CD4-positive, alpha-beta T cell treated with Interleukin-15 for 4 hours (primary cell): ENCODE measurements at places on chromosomes 13 and 19.

- DNase-seq: no peak
These were observed 22.3 kb upstream of the LAMP1 start for GRCh38 chr13:113274721-113275120.

- DNase-seq: no peak
These were observed 15.0 kb upstream of the CD22 start for GRCh38 chr19:35314031-35314430.

DNA sequence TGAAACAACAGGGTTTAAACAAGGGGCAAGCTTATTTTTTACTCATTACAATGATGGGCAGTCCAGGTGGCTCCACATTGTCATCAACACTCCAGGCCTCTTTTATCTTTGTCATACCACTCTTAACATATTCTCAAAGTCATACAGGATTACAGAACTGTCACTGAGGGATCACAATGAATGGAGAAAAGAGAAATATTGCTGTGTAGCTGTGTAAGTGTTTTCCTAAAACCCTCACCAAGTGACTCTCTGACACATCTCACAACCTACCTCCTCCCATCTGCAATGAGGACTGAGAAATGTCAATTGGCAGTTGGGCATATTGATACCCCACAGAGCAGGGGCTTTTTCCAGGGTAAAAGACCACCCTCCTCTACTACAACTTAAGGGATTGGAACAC, 562.1 kb downstream of the TBC1D4 start:
- no peak for DNase-seq

GRCh38 chr13:36074659-36075058, 56.5 kb downstream of the DCLK1 start:
- no peak for DNase-seq

GRCh38 chr19:17282488-17283125, 906 bp downstream of the ANKLE1 start:
- peak; percentile 76 for DNase-seq

DNA sequence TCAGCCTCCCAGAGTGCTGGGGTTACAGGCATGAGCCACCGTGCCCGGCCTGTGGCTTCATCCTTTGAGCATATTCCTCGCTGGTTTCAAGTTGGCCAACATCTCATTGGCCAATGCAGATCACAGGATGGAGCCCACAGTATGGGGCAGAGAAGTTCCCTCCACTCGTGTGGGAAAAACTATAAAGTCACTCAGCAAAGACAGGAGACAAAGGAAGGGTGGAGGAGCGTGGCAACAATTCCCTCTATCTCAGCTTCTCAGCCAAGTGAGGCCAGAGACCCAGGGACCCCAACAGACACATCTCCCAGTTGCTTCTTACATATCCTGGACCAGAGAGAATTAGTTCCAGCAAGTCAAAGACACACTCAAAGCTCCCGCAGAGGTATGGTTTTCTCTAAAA, 184.6 kb upstream of the SOX1 start:
- no peak for DNase-seq

DNA sequence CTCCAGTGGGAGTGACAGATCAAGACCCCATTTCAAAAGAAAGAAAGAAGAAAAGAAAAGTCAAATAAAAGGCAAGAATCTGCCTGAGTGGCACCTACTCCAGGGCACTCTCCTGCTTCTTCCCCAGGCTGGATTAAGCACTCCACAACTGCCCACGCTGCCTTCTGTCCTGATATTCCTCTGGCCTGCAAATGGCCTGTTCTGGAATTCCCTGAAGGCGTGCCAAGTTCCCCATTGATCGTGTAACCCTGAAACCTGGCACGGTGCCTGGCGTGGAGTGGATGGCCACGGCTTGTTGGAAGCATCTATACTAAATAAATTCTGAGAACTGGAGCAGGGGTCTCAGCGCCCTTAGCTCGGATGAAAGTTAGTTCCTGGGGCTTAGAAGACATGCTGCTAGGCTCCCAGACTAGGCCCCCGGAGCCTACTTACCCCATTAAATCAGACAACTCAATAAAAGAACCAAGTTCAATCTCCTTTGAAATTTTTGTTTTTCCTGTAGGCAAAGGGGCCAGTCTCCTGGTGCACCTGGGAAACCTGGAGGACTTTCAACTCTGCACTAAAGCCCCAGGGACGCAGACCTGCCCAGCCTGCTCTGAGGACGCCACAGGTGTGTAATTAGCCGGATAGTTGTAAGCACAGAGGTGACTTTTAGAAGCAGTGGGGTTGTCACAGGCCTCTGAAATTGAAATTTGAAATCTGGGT, 21.9 kb downstream of the ANKRD27 start:
- no peak for DNase-seq

GRCh38 chr13:25632166-25632888, 260.6 kb downstream of the ATP8A2 start:
- no peak for DNase-seq

DNA sequence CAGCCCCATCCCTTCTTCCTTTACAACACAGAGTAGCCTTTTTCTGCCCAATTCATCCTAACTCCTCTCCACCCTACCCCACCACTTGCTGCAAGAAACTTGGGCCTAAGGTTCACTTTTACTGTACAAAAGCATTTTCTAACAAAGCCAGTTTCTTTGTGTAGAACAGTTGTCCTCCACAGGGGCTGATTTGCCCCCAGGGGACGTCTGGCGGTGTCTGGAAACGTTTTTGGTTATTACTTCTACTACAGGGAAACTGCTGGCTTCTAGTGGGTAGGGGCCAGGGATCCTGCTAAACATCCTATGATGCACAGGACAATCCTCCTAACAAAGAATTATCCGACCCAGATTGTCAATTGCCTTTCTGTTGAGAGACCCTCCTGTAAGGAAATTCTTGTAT, 7.3 kb upstream of the LMO7 start:
- DNase-seq: no peak

- peak; percentile 22 for DNase-seq
These were observed 158.2 kb downstream of the NALCN start for GRCh38 chr13:101258071-101258470.

DNA sequence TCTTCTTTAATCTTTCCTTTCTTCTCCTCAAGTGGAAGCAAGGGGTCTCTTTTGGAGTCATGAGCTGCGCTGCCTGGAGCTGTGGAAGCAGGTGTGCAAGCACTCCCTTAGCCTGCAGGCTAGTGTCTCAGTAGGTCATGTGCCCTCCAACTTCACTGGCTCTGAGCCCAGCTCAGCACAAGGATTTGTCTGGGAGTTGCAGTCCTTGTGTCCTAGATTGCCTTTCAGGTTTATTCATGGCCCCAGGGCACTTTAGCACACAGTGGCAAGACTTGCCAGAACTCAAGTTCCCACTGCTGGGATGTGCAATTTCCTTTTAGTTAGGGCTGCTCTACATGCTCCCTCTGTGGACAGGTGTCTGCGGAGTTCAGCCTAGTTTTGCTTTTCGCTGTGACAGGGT, 211.7 kb downstream of the LIG4 start:
- no peak for DNase-seq

- DNase-seq: no peak
These were observed 15.9 kb upstream of the S1PR4 start for GRCh38 chr19:3162418-3163229.

GRCh38 chr13:99949679-99950413, 21.7 kb downstream of the ZIC5 start:
- no peak for DNase-seq

DNA sequence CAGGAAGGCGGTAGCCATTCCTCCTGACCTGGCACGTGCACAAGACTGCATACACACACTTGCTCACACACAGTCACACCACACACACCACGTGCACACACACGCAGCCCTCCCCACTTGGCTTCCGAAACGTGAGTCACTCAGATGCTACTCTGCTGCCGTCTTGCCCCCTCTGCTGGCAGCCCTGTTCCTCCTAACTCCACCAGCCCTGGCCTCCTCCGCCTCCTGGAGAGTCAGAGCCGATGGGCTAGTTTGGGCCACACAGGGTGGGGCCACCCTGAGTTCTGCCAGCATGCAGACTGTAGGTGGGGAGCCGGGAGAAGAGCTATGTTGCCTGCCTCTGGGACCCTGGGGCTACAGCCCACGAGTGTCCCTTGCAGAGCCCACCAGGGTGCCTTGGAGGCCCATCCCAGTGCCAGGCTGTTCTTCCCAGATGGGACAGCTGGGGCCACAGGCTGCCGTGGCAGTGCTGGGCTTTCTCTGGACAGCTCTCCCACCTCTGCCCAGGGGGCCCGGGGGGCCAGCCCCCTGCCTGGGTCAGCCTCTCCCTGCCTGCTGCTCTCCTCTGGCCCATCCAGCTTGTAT, 12.1 kb downstream of the PIN1 start:
- peak; percentile 42 for DNase-seq

DNA sequence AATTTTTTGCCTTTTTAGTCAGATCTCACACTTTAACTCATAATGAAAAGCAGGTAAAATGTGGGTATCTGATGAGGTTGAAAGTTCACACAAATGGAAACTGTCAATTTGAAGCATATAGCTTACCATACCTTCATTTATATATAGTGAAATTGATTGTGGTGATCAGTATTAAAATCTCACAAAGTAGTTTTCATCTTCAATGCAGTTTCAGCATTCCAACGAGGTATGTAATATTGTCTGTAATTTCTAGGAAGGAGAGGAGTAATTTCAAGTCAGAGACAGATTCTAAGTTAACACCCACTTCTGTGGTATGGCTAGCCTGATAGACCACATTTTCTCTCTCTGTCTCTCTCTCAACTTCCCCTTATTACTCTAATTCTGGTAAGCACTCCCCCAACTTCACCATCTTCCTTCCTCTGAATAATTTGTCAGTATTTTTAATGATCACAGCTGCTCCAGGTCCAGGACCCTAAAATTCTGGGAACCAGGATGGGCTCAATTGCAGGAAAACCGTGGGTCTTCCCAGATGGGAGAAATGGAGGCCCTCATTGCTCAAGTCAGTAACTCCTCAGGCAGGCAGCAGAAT, 455.7 kb downstream of the FGF9 start:
- no peak for DNase-seq

DNA sequence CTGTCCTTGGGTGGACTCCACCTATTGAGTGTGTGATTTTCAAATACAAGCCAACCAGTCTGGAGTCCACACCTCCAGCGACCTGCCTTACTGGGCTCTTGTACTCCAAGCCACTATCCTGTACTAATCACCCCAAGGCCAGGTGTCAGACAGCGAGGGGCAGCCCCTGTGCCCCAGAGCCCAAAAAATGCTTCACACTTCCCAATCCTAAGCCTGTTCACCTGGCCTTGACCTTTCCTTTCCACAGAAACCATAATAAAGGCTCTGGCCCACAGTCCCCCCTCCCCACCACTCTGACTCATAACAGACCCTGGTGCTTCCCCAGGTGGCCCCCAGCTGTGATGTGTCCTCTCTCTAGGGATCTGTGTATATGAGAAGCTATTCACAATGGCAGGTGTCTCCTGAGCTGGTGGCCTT, 3.9 kb downstream of the CD209 start:
- DNase-seq: no peak

DNA sequence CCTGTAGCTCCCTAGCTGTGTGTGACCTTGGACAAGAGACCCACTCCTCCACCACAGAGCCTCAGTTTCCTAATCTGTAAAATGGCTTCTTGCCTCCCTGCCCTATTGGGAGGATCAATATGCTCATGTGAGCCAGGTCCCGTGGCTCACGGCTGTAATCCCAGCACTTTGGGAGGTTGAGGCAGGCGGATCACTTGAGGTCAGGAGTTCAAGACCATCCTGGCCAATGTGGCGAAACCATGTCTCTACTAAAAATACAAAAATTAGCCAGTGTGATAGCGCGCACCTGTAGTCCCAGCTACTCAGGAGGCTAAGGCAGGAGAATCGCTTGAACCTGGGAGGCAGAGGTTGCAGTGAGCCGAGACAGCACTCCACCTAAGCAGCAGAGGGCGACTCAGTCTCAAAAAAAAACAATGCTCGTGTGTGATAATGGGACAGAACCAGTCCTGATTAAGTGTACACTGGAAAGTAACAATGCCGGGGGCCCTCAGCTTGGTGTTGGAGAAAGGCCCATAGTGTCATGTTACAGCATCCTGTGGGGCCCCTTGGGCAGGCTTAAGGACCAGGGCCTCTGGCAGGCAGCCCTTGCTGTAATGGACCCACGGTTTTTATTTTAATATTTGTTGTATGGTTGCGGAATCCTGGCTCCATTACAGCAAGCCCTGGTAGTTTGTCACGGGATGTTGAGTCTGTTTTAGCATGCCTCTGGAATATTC, 6.8 kb downstream of the RPS11 start:
- peak; percentile 66 for DNase-seq

DNA sequence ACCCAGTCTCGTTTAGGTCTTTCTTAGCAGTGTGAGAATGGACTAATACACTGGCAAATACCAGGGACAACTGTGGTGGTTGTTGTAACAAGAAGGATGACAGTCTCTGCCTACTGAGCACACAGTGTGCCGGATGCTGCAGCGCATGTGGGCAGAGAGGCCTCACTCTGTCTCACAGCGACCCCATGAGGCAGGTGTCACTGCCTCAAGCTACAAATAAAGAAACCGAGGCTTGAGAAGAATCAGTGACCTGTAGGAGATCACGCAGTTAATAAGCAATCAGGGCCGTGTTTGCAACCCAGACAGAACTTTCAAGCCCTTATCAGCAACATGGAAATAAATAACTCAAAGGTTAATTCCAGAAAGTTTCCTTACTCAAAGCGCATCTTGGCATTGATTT, 40.5 kb upstream of the GAS6 start:
- DNase-seq: peak; percentile 19

DNA sequence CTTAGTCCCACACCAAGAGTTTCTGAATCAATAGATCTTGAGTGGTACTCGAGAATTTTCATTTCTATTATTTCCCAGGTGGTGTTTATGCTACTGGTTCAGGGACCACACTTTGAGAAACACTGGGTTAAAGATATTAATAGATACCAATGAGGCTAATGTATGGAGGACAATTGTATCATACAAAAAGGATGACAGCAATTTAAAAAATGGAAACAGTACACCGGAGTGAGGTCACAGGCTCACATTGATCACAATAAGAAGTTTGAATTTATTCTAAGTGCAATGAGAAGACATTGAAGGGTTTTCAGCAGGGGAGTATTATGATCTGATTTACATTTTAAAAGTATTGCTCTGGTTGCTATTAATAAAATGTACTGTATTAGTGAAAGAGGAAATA, 488.3 kb downstream of the PCDH17 start:
- no peak for DNase-seq

DNA sequence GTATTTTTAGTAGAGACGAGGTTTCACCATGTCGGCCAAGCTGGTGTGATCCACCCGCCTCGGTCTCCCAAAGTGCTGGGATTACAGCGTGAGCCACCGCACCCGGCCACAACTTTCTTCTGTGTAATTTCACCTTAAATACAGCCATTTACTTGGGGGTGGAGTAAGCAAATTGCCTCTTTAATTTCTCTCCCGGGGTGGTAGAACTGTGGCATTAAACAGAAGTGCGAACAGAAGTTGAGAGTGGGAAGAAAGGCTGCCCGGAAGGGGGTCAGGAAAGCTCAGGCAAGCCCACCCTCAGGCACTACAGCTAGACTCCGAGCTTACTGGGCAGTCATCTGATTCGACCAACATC, 475 bp upstream of the DNAJC15 start:
- DNase-seq: no peak

GRCh38 chr19:54319049-54319448, 6.1 kb upstream of the LILRA5 start:
- DNase-seq: no peak

DNA sequence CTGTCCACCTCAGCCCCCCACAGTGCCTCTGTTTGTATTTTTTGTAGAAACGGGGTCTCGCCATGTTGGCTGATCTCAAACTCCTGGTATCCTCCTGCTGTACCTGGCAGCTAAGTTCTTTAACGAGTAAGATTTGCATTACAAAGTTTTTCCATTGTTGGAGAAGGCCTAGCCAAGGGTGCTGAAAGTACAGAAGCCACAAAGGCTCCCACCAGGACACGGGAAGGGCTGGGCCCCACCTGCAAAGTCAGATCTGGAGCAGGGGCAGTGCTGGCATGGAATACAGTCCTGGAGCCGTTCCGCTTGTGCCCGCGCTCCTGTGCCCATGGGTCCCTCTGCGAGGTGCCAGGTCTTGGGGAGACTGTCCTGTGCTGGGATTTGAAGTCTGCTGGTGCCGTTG, 12.1 kb downstream of the FZR1 start:
- no peak for DNase-seq
